Omental fat pad (tissue), 4 donors: ENCODE measurements at places on chromosomes 1 and 21. TPM values are rescaled to one million over a fixed set of nuclear protein-coding genes. Genes with fewer than 3 reads are reported as not detected.

DNA sequence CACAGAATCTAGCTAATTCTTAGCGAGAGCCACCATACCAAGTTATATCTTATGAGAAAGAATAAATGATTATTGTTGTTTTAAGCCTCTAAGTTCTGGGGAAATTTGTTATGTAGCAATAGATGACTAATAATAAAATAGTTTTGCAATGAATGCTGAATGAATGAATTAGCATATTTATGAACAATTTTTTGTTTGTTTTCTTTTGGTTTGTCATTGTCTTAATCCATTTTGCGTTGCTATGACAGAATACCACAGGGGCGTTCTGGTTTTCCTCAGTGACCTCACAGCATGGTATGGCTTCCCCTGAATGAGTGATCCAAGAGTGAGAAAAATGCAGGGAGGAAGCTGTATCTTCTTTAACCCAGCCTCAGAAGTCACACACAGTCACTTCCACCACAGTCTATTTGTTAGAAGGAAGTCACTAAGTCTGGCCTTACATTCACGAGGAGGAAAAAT lies 53.8 kb upstream of the HPDL start:
- no peak for DNase-seq

GRCh38 chr1:230102046-230102445 lies 35.0 kb downstream of the GALNT2 start:
- DNase-seq, result no peak

DNA sequence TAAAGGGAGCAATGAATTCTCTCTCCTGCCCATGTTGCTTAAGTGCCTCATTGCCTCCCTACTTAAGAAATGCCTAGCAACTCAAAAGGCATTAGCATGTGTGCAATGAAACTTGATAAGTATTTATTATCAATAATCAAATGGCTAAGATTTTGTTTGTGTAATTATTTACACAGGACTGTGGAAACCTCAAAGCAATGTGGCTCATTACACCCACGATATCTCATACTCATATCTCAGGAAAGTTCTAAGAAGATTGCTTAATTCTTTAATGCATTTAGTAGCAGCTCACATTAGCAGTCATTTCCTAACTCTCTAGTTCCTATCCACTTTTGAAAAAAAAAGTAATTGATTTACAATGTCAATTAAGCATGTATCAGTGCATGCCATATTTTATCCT lies 253.3 kb downstream of the DUSP10 start:
- no peak for DNase-seq

DNA sequence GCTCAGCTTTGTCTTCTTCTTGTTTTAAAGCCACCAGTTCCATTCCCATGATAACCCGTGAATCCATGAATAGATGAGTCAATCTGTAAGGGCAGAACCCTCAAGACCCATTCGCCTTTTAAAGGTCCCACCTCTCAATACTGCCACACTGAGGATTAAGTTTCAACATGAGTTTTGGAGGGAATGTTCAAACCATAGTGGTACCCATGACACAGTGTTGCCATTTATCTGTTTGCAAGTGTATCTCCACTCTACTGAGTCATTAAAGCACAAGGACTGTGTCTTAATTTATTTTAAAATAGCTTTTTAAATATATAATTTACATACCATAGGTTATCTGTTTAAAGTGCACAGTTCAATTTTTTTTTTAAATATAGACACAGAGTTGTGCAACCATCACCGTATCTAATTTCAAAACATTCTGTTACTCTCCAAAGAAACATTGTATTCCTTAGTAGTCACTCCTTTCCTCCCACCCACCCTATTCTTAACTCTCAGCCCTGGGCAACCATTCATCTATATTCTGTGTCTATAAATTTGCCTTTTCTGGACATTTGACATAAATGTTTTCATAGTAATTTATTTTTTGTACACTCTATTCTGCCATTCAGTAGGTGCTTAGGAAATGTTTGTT lies 4.8 kb upstream of the IL24 start:
- DNase-seq, result no peak

- no peak for DNase-seq
These were observed 40.9 kb downstream of the IGSF21 start for GRCh38 chr1:18148461-18148860.

- DNase-seq, result no peak
These were observed 47.8 kb downstream of the SELENOF start for GRCh38 chr1:86865973-86866637.

DNA sequence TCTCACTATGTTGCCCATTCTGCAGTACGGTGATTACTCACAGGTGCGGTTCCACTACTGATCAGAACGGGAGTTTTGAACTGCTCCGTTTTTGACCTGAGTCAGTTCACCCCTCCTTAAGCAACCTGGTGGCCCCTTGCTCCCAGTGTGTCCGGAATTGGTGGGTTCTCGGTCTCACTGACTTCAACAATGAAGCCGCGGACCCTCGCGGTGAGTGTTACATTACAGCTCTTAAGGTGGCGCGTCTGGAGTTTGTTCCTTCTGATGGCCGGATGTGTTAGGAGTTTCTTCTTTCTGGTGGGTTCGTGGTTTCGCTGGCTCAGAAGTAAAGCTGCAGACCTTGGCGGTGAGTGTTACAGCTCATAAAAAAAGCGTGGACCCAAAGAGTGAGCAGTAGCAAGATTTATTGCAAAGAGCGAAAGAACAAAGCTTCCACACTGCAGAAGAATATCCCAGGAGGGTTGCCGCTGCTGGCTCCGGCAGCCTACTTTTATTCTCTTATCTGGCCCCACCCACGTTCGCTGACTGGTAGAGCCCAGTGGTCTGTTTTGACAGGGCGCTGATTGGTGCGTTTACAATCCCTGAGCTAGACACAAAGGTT lies 17.6 kb upstream of the PARP1 start:
- no peak for DNase-seq

GRCh38 chr1:12372180-12372579 lies 142.3 kb downstream of the VPS13D start:
- DNase-seq, result no peak

GRCh38 chr1:243482141-243483022 lies 226.5 kb downstream of the SDCCAG8 start:
- DNase-seq, result no peak

DNA sequence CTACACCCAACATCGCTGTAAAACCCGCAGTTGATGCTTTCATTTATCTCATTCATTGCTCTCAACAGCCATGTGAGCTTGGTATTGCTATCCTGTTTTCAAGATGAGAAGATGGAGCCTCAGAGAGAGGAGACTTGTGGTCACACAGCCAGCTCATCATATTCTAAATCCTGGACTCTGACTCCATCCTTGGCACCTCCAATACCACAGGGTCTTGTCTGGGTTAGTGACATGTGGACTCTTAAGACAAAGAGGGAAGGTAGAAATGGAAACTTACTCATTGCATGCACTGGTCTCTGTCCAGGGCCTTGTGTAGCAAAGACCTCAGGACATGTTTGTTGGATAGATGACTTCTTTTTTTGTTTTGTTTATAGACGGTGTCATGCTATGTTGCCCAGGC lies 7.0 kb upstream of the RNF19B start:
- DNase-seq, result no peak

- no peak for DNase-seq
These were observed 14.8 kb upstream of the KIF21B start for GRCh38 chr1:201038186-201038876.

DNA sequence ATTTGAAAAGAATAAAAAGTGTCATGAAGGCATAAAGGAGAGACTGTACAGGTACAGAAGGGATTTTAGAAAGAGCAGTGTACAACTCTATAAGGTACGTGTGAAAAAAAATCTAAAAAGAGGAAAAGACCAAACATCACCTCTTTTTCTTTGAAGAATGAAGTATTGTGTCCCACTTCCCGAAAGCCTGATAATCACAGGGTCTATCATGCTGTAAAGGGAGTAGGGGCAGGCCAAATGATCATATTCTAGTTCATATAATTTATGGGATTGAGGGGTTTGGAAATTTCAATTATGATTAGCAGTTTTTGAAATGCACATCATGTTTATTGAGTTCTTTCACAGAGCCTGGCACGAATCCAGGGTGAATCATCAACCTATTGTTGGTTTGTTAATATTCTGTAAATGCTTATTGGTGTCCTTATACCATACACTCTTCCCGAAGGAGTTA lies 910 bp upstream of the RERE start:
- peak; percentile 73 for DNase-seq

DNA sequence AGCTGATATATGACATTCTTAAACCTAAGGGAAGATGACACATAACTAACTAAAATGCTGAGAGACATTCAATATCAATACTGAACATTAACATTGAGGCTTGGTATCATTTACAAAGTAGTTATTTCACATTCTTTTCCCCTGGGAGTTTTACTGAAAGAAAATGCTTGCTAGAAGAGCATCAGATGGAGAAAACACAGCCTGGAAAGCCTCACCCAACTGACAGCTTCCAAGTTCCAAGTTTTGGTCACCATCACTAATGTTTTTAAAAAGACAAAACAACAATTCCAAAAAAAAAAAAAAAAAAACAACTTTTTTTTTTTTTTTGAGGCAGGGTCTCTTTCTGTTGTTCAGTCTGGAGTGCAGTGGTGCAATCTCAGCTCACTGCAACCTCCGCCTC lies 80.6 kb downstream of the DSCAM start:
- no peak for DNase-seq

- DNase-seq, result no peak
These were observed 21.2 kb upstream of the APOBEC4 start for GRCh38 chr1:183674339-183674738.

- DNase-seq, result no peak
These were observed 30.2 kb upstream of the IL20 start for GRCh38 chr1:206835186-206835585.

- peak; percentile 40 for DNase-seq
These were observed 15.5 kb upstream of the CITED4 start for GRCh38 chr1:40877698-40878097.

GRCh38 chr1:11761988-11762406 lies at the start of gene C1orf167:
C1orf167 (plus strand) TSS chr1:11762193; CDS start chr1:11764401, 2,208 bp downstream.
- no peak for DNase-seq

GRCh38 chr1:101022294-101022693 lies 3.3 kb downstream of the DPH5 start:
- no peak for DNase-seq

DNA sequence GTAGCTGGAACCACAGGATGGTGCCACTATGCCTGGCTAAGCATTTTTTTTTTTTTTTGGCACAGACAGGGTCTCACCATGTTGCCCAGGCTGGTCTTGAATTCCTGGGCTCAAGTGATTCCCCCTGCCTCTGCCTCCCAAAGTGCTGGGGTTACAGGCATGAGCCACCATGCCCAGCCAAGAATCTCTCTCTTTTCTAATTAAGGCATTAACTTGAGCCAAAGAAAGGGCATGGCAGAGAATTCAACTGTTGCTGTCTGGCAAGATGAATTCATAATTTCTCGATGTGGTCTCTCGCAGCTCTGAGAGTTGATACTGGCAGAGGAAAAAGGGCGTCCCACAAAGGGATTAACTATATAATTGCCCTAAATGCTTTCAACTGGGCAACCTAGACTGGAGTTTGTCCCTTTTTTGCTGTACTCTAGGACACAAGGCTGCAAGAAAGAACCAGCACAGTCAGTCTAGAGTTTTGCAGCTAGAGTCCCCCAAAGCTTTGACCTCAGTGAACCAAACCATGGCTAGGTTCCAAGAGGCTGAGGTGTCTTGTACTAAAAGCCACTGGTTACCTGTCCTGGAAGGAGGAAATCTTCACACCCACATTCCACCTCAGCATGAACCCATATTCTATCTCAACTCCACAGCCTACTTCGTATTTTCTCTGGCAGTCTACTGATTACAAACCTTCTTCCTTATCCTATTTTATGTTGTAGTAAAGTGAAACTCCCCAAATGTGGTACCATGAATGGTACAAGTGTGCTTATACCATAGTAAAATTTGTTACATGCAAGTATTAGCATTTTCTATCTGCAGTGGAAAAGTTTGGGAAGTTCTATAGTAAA lies 51.2 kb downstream of the OPTC start:
- no peak for DNase-seq

DNA sequence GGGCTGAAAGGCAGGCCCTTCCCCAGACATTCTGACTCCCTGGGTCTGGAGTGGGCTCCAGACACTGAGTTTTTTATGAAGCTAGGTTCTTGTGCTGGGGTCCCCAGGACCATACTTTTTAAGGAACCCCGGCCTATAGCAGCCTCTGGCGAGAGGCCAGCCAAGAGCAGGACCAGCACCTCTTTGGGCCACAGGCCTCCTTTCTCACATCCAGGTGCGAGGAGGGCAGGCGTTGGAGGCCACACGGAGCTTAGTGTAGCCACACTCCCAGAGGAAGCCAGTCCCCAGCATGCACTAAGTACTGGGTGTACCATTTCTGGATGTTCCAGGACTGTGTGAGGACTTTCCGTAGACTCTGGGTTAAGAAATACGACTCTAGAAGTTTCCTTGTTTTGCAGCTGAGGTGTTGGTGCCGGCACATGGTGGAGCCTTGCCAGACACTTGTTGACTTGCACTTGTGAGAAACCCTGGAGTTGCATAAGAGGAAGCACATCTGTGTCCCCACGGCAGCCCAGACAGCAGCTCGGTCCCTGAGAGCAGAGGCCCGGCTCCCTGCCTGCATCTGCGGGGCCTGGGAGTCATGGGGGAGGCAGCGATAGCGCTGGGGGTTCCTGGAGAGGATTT lies 122.2 kb upstream of the VAMP3 start:
- DNase-seq, result no peak

- DNase-seq, result no peak
These were observed 35.4 kb downstream of the RCSD1 start for GRCh38 chr1:167665469-167665868.

- no peak for DNase-seq
These were observed 53.5 kb downstream of the MRPL37 start for GRCh38 chr1:54253480-54253879.

DNA sequence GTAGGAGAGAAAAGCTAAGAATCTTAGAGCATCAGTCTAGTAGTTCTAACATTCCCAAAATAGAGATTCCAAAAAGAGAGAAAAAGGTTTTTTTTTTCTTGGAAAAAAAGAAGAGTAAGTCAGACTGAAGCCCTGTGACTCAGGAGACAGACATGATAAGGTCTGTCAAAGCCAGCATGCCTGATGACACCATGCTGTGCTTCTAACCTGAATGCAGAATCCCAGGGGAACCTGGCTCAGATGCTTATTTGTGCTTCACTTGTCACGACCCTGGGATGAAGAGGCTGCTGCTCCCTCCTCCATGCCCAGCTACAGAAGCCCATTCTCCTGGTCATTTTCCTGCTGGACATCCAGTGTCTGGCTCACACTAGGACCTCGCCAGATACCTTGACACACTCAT lies 44.3 kb downstream of the ERICH3 start:
- DNase-seq, result no peak

Gene PGLYRP4
- not detected for total RNA-seq

Gene B3GALT5
- not detected for total RNA-seq

Gene GPR161
- total RNA-seq, result 4.4 TPM

Gene RGS8
- 0.84 TPM for total RNA-seq

Gene ZNF695
- total RNA-seq, result not detected

Gene GNG4
- 1.2 TPM for total RNA-seq

Gene SPATA45
- total RNA-seq, result not detected

Gene FBXO2
- total RNA-seq, result 9.4 TPM

Gene NUDT4B
- total RNA-seq, result 45.4 TPM

Gene MYOG
- not detected for total RNA-seq
